NCI-H510A treated with DMSO at 0.1 percent for 48 hours (cell line): ENCODE measurements at places on chromosomes 1 and 21.
A peak's percentile ranks its signal among the peaks of the same experiment; 100 is the strongest.

DNA sequence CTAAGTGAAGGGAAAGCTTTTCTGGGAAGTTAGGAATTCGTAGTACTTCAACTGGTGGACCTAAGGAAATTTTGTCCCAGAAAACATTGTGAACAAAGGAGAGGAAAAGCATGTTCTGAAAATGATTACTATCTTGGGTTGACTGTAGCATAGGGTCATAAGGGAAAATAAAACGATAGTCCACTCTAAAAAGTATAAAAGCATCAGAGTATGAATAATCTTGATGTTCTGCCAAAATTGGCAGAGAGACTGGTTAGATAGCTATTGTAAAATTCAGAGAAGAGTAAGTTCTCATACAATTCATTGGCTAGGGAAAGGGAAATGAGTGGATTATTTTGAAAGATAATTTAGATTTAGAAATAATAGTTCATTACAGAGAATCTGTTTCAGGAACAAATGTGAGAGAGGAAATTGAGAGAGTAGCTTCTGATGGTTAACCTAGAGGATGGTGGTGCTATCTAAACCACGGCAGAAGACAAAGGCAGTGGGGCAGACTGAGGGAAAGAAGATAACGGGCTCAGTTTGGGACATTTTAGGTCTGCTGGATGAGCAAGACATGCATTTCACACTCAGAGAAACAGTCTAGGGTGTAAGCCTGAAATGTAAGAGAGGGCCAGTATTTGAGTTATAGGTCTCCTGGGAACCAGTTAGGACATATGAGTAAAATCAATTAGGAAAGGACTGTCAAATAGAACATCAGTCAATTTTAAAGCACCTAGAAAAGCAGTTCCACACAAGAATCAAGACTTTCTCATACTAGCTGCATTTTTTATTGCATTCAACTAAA is 799.3 kb upstream of the CXADR start:
- DNase-seq: no peak

GRCh38 chr1:11520531-11521233 is 41.7 kb downstream of the DISP3 start:
- no peak for DNase-seq

GRCh38 chr1:9121496-9122409 is 7.1 kb downstream of the GPR157 start:
- no peak for DNase-seq

DNA sequence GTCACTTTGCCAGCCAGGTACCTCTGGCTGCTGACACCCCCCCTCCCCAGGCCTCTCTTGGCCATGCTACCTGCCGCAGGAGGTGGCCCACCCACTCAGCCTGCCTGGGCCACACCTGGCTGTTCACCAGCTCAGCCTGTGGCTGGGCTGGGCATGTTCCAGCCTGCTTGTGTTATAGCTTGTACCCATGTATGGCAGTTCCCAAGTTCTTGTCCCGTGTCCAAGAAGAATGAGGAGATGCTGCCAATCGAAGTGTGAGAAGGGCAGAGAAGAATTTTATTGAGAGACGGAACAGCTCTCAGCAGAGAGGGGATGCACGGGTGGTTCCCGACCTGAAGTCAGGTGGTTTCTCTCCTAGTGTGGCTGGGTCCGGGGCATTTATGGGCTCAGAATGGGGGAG is 3.9 kb upstream of the MMEL1 start:
- DNase-seq: no peak

- DNase-seq: peak; percentile 7
Observed at GRCh38 chr1:210214573-210215409, 17.8 kb upstream of the SERTAD4 start.
